ENCODE measurements at places on chromosomes 6 and 20.

DNA sequence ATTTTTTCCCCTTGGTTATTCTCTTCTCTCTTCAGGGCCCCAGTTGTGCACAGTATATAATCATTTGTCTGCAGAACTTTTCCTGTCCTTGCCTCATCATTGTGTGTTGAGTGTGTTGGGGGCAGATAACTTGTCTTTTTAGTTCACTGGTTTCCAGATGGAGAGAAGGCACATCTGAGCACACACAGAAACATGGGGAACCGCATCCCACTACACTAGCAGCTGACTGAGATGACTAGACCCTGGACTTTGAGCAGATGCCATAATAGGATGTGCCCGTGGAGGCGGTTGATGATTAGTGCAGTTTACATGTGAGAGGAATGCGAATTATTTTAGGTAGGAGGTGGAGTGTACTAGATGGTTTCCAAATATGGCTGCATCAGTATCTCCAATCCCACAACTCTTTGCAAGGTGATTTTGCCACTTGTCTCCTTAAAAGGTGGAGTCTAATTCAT is 26.5 kb upstream of the SH3BGRL2 start:
- DNase-seq = no peak

GRCh38 chr20:4007383-4008025 is 7.9 kb downstream of the RNF24 start:
- no peak for DNase-seq

DNA sequence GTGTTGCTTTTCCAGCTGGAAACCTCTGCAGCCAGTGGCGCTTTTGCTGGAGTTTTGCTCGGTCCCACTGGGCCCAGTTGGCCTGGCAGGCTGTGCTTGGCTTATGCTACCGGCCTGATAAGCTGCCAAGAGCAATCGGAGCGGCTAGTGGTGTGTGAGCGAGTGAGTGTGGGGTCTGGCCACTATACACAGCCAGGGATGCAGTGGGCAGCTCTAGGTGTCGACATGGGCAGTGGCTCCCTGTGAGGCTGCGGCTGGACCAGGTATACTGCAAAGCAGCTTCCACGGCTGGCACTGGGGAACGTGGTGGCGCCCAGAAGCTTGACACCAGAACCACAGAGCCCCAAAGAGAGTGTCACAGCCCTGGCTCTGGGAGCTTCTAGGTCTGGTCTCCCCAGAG is 996.5 kb downstream of the GRIK2 start:
- DNase-seq = no peak

DNA sequence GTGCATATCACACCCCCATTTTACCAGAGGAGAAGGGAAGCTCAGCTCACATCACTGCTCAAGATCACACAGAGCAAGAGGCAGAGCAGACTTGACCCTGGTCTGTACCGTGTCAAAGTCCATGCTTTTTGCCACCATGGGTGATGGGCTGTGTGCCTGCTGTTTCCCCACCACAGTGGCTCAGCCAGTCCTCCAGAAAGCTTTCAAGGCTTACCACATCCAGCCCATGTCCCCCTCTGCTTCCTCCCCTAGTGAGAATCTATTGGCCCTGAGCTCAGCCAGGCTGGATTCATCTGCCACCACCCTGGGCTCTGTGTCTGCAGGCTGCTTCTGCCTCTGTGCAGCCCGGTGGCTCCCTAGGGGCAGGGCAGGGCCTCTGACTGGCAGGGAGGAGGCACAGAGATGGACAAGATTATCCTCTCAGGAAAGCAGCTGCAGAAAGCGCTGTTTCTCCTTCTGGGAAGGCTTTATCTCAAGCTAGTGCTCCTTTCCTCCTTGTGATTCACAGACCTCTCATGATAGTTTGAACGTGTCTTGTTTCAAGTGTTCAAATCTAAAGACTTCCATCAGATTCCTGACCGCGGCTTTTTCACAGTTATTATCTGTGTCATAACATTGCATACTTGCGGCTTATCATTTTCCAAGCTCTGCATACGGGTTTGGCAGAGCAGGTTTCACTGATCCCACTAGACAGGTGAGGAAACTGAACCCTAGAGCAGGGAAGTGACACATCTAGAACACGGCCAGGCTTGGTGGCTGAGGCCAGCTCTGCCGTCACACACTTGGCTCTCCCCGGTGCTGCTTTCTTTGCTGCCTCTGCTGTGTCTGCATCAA is 37.4 kb downstream of the VEGFA start:
- no peak for DNase-seq
